Memory B cell (primary cell): ENCODE measurements at places on chromosomes 11 and 22.
A peak's percentile ranks its signal among the peaks of the same experiment; 100 is the strongest.

- no peak for DNase-seq
- H3K4me3 ChIP-seq = no peak overlapping the region
- peaks cover 10% of the 10 kb centered on the region for H3K36me3 ChIP-seq
These were observed 3.5 kb downstream of the IFT27 start for GRCh38 chr22:36772451-36772850.

- no peak within 1 kb of the TSS for H3K27ac ChIP-seq
- peaks cover 5% of the 10 kb centered on the region for H3K4me1 ChIP-seq
- H3K4me3 ChIP-seq = no peak within 1 kb of the TSS
- no peaks in the 10 kb centered on the region for H3K36me3 ChIP-seq
- DNase-seq = no peak
These were observed at the start of gene CD3E for GRCh38 chr11:118304568-118305248. CD3E (plus strand) TSS chr11:118304730; CDS start chr11:118304953, 223 bp downstream.

DNA sequence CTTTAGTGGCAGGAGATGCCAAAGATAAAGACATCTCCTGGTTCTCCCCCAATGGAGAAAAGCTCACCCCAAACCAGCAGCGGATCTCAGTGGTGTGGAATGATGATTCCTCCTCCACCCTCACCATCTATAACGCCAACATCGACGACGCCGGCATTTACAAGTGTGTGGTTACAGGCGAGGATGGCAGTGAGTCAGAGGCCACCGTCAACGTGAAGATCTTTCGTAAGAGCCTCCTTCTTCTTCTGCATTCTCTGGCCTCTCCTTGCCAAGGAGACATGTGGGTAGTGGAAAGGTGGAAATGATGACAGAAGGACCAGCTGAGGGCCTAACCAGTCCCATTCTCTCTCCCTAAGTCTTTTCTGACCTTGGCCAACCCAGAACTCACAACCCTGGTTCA, 110.1 kb upstream of the TTC12 start:
- H3K4me3 ChIP-seq = no peak overlapping the region
- no peak overlapping the region for H3K27ac ChIP-seq
- no peaks in the 10 kb centered on the region for H3K36me3 ChIP-seq
- DNase-seq = no peak
- H3K27me3 ChIP-seq = peaks cover 5% of the 10 kb centered on the region
- no peaks in the 10 kb centered on the region for H3K4me1 ChIP-seq

GRCh38 chr11:102932678-102933077, 22.9 kb downstream of the MMP13 start:
- H3K4me1 ChIP-seq = no peaks in the 10 kb centered on the region
- H3K36me3 ChIP-seq = peaks cover 2% of the 10 kb centered on the region
- no peak overlapping the region for H3K27ac ChIP-seq
- no peak overlapping the region for H3K4me3 ChIP-seq
- H3K27me3 ChIP-seq = peaks cover 10% of the 10 kb centered on the region

DNA sequence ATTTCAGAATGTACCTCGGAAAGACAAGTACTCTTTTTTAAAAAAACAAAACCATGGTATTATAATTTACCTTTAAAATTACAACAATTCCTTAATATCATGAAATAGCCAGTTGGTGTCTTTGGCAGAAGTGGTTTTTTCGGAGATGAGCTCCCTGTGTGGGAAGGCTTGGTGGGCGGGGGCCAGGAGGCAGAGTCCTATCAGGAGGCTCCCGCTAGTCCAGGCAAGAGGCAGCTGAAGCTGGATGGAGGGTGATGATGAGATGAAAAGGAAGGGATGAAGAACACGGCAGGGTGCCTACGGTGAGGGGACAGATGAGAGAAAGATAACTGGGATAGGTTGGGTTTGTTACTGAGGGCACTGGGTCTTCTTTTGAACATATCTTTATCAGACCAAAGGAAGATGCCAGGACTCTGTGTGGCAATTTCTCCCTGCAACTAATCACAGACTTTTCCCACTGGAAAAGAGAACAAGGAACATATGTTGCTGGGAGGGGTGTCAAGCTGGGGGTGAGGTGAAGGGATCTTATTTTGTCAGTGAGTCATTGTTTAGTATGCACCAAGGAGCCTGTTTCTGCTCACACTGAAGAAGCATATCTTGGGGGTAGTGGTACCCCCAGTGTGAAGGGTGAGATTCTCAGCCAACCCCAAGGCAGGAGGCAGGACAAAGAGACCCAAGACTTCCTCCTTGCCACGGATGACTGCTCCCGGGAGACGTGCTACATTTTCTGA, 91.5 kb upstream of the YWHAH start:
- H3K36me3 ChIP-seq = peaks cover 39% of the 10 kb centered on the region
- H3K27me3 ChIP-seq = no peaks in the 10 kb centered on the region
- peak overlapping the region; percentile 45 for H3K27ac ChIP-seq
- H3K4me3 ChIP-seq = no peak overlapping the region
- no peak for DNase-seq

DNA sequence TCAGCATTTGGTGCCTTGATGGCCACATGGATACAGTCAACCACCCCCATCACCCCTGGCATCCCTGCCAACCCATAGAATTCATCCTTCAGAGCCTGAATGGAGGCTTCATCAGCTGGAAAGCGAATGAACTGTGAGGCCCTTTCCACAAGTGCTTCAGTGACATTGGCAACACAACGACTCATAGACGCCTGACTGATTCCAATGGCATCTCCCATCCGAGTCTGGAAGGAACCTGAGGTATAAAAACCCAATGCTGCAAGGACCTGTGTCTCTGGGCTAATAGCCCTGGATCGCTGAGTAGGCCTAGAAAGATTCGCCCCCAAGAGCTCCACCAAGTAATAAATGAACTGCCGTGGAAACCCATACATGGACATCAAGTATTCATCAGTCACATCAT, 1.3 kb downstream of the HARBI1 start:
- peak overlapping the region; percentile 100 for H3K27ac ChIP-seq
- H3K36me3 ChIP-seq = peaks cover 3% of the 10 kb centered on the region
- no peak for DNase-seq
- no peak overlapping the region for H3K4me3 ChIP-seq

DNA sequence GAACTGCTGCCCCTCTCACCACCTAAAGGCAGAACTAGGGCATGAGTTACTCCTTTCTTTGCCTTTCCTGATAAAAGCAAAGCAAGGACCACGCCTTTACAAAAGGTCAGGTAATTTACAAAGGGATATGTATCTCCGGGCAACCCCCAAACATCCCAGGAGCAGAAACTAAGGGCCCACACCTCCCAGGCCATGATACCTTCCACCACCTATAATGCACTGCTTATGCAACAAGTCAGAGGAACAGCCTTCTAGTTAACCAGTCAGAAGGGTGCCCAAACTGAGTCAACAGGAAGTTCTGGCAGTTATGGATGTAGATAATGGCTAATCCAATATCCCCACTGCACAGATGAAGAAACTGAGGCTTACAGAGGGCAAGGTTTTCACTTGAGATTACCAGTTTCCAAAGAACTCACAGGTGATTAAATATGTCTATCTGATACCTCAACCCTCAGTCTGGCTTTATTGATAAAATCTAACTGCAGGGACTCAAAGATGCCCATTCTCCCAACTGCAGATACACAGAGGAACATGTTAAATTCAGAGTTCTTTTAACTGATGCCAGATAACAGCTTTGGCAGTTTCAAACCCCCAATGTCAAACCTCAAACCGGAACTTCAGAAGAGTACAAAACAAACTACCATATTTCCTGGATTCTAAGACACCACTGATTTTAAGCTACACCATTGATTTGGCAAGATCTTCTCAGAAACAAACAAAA, 16.8 kb upstream of the CASTOR1 start:
- H3K27me3 ChIP-seq = no peaks in the 10 kb centered on the region
- DNase-seq = no peak
- peak overlapping the region; percentile 69 for H3K4me3 ChIP-seq
- H3K36me3 ChIP-seq = peaks cover 7% of the 10 kb centered on the region

GRCh38 chr11:113881856-113882255, 6.5 kb upstream of the USP28 start:
- no peak overlapping the region for H3K4me3 ChIP-seq
- peaks cover 2% of the 10 kb centered on the region for H3K36me3 ChIP-seq
- H3K27ac ChIP-seq = no peak overlapping the region
- H3K4me1 ChIP-seq = peaks cover 6% of the 10 kb centered on the region
- no peaks in the 10 kb centered on the region for H3K27me3 ChIP-seq
- DNase-seq = no peak

DNA sequence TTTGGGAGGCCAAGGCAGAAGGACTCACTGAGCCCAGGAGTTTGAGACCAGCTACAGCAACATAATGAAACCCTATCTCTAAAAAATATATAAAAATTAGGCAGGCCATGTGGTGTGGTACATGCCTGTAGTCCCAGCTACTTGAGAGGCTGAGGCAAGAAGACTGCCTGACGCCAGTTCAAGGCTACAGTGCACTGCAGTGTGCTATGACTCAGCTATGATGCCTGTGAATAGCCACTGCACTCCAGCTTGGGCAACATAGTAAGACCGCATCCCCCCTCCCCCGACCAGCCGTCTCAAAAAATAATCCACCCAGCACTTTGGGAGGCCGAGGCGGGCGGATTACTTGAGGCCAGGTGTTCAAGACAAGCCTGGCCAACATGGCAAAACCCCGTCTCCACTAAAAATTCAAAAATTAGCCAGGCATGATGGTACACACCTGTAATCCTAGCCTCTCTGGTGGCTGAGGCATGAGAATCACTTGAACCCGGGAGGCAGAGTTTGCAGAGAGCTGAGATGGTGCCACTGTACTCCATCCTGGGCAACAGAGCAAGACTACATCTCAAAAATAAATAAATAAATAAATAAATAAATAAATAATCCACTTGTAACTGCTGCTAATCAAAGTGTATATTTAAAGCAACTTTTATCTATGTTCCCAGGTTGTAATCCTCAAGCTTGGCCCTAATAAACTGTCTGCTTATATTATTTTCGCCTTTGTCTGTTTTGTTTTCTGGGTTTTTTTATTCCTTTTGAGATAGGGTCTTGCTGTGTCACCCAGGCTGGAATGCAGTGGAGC, 7.8 kb downstream of the HPS5 start:
- peaks cover 26% of the 10 kb centered on the region for H3K4me1 ChIP-seq
- no peaks in the 10 kb centered on the region for H3K27me3 ChIP-seq
- H3K27ac ChIP-seq = peak overlapping the region; percentile 47

- peaks cover 18% of the 10 kb centered on the region for H3K27me3 ChIP-seq
- no peak overlapping the region for H3K27ac ChIP-seq
- peaks cover 1% of the 10 kb centered on the region for H3K36me3 ChIP-seq
- peak; percentile 54 for DNase-seq
- H3K4me3 ChIP-seq = no peak overlapping the region
These were observed 25.7 kb upstream of the HMGXB4 start for GRCh38 chr22:35231585-35232084.

GRCh38 chr22:36770513-36771231, 5.2 kb downstream of the IFT27 start:
- H3K4me1 ChIP-seq = peaks cover 12% of the 10 kb centered on the region
- no peaks in the 10 kb centered on the region for H3K27me3 ChIP-seq
- DNase-seq = no peak
- no peak overlapping the region for H3K27ac ChIP-seq
- no peak overlapping the region for H3K4me3 ChIP-seq

DNA sequence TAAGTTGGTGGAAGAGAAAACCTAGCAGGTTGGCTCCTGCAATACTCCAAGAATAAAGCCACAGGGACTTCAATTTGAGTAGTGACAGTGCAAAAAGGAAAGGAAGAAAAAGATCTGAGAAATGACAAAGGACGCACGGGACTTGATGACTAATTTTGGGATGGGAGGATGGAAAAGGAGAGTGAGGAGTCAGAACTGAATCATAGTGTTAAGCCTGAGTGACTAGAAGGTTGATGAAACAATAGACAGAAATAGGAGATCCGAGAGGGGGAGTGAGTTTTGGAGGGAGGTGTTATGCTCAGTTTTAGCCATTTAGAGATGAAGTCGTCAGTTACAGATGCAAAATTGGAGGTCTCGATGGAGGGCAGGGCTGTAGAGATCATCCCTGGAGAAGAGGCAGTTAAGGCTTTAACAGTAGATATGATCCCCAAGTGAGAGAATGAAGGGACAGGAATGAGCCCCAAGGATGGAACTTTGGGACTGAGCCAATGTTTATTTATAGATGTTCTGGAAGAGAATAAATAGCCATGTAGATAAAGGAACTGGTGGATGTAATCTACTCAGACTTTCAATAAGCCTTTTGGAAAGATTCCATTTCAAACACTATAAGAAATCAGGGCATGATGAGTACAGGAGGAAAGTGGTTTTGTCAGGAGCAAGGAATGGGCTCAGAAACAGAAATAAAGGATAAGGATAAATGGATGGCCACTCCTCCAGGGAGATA, 108.9 kb upstream of the NCAM1 start:
- H3K27ac ChIP-seq = no peak overlapping the region
- peaks cover 5% of the 10 kb centered on the region for H3K27me3 ChIP-seq
- no peak for DNase-seq
- no peak overlapping the region for H3K4me3 ChIP-seq
- no peaks in the 10 kb centered on the region for H3K36me3 ChIP-seq

DNA sequence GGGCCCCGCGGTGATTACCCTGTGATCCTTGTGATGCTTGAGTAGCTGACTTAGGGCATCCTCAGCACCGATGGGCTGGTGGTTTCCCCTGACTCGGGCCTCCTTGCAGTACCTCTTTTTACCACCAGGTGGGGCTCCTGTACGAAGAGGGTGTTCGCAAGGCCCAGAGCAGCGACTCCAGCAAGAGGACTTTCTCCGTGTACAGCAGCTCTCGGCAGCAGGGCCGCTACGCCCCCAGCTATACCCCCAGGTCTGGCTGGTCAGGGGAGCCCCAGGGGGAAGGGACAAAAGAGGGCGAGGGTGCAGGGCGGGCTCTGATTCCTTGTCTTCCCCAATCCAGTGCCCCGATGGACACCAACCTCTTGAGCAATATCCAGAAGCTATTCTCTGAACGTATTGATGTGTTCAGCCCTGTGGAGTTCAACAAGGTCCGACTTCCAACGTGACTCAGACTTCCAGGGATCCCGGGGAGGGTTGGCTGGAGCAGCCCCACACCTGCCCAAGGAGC, 1.3 kb upstream of the TM7SF2 start:
- peak; percentile 100 for DNase-seq
- H3K4me3 ChIP-seq = no peak overlapping the region
- H3K36me3 ChIP-seq = peaks cover 3% of the 10 kb centered on the region
- H3K27me3 ChIP-seq = no peaks in the 10 kb centered on the region
- H3K4me1 ChIP-seq = peaks cover 22% of the 10 kb centered on the region

DNA sequence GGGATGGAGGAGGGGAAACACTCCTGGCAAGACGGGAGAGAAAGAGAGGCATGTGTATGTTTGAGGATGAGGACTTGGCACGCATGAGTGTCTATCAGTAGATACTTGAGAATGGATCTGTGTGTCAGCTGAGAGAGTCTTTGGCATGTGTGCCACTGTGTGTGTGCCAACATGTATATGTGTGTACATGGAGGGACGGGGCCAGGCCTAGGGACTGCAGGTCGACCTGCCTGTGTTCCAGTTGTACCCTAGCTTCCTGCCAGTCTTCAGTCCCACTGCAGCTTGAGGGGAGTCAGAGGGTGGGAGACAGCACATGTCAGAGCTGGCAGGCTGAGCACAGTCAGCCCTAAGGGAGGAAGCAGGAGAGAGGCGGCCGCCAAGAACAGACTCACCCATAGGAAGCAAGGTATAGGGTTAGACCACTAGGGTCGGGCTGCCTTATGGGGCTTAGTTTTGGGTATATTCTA, 5.6 kb downstream of the CLCF1 start:
- peak overlapping the region; percentile 42 for H3K4me3 ChIP-seq
- H3K27ac ChIP-seq = peak overlapping the region; percentile 9
- H3K27me3 ChIP-seq = no peaks in the 10 kb centered on the region
- peaks cover 73% of the 10 kb centered on the region for H3K4me1 ChIP-seq
